ENCODE measurements at places on chromosomes 5 and 9.
A peak's percentile ranks its signal among the peaks of the same experiment; 100 is the strongest.

- DNase-seq: no peak
These were observed 336.1 kb downstream of the GLIS3 start for GRCh38 chr9:3963643-3964369.

DNA sequence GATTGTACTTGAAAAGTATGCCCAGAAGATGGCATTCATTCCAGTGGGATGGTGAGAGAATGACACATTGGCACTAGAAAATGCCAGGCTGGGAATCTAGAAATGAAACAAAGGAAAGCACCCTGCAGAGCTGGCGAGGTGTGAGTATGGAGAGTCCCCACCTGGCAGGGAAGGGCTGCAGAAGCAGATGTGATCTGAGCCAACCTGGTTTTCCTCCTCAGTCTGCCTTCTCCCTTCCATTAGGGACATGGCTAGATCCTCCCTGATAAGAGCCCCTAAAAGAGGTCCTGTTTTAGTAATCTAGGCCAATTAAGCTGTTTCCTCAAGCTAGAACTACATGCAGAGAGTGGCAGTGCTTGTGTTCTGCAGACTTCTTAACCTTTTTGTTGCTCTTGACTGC lies 24.7 kb upstream of the TNFSF15 start:
- no peak for DNase-seq

DNA sequence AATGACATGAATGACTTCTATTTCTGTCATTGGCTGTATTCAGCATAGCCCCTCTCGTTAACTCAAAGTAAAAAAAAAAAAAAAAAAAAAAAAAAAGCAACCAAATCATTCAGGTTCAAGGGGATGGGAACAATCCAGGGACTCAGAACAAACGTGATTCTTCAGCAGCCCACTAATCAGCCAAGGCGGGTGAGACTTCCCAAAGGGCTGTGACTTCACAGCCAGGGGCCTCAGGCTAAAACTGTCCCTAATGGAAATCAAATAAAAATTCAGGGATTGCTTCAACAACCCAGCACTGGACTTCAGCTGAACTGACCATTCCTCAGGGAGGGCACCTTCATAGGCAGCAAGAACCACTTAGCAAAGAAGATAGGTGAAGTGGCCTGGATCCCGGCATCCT lies 86.2 kb upstream of the FAM169A start:
- no peak for DNase-seq

GRCh38 chr5:96463091-96463490 lies 30.0 kb upstream of the PCSK1 start:
- no peak for DNase-seq

DNA sequence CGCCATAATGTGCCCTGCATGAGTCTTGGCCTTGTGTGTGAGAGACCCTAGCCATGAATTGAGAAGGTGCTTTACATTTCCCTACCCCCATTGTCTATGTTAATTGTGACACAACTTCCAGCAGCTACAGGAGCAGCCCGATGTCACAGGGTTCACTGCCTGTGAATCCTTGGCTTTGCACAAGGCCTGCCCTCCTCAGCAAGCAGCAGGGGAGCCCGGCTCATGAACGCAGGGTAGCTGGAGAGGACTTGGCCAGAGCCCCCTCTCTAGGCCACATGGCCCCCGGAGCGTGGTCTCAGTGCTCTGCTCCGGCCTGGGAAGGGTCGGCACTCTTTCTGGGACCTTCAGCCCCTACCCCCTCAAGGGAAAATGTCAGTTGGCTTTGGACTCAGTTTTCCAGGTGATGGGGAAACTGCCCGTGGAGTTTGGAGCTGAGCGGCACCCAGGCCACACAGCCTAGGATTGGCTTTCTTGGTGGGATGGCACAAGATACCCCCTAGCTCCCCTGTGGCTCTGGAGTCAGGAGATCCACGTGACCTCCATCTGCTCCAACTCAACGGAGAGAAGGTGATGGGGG lies 160.8 kb downstream of the DAB2IP start:
- no peak for DNase-seq

GRCh38 chr9:104905931-104906330 lies 22.0 kb downstream of the ABCA1 start:
- peak; percentile 23 for DNase-seq

GRCh38 chr9:5531101-5531882 lies 21.0 kb downstream of the PDCD1LG2 start:
- DNase-seq: no peak

GRCh38 chr5:40401284-40402006 lies 278.3 kb upstream of the PTGER4 start:
- no peak for DNase-seq

- no peak for DNase-seq
These were observed 19.0 kb downstream of the VLDLR start for GRCh38 chr9:2640570-2640969.

DNA sequence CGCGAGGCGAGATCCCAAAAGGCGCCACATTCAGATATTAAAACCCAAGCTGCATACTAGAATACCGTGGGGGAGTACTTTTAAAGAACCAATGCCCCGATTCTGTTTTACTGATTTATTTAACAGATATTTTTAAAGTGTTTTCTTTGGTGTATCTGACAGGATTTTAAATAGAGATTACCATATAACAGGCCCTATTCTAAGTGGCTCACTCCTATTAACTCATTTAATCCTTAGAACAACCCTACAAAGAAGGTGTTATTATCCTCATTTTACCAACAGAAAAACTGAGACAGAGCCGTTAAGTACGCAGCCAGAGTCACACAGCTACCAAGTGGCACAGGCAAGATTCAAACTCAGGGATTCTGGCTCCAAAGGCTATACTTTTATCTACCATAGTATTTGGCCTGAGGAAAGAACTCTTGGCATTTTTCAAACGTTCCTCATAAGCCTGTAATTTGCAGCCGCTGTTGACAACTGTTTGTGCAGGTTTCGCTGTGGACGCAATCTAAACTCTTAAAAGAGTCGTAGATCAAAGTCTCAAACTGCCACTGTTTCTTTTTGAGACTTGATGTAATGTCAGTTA lies 550 bp upstream of the TMEM245 start:
- no peak for DNase-seq

- DNase-seq: no peak
These were observed 15.9 kb upstream of the PFDN1 start for GRCh38 chr5:140318792-140319191.

- DNase-seq: no peak
These were observed 80.9 kb downstream of the ADAMTS16 start for GRCh38 chr5:5220901-5221631.

DNA sequence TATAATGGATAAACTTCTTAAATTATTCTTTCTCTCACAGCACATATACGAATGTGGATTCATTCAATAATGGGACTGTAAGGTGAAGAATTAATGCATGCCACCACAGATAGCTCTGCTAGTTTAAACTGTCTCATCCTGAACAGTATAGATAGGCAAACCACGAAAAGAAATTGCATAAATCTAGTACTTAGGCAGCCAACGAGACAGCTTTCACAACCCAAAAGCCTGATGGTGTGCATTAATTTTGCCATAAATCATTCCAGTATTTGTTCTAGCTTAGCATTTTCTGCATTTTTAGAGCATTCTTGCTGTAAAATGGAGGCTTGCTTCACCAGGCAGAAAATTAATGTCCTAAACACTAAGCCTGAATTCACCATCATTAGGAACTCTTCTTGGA lies 834.2 kb upstream of the DMAC1 start:
- no peak for DNase-seq

DNA sequence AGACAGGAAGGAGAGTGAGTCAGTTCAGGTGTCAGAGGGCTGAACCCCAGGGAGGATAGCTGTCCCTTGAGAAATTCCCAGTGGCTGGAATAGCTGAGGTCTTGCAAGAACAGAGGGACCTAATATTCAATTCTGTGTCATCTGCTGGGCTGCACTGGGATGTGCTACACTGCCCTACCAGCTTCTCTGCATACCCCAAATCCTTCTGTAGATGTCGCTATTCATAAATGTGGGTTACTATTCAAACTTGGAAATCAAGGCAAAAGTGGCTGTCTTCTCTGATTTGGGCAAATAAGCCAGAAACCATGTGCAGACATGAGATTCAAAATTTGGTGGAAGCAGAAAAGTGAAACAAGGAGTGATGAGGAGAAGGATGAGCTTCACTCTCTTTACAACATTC lies 16.3 kb downstream of the TNFSF8 start:
- DNase-seq: no peak

- DNase-seq: peak; percentile 37
These were observed 23.1 kb upstream of the SPTLC1 start for GRCh38 chr9:92138157-92138959.

DNA sequence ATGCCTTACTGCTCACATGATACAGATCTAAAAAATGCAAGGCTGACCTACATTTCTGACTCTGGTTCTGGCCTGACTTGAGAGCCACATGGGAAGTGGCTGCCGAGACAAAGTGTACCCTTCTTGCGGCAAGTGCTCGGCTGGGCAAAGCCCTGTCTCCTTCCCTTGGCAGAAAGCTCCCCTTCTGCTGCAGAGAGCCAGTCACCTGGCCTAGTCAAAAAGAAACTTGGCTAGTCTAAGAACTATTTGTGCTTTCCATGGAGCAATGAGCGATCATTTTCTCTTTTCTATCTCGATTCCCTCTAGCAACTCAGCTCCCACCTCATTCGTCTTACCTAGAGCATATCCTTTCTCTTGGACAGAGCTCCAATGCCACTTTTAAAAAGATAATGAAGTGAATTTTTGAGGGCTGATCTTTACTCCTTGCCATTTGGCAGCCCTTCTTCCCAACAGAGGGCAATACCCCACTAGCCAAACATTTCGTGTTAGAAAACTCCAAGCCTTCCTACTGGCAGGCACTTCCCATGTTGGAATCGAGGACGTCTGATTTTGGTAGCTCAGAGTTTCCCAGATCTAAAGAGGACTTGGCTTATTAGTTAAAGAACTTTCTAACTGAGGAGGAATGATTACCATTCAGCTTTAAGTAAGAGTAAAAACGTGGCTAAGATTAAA lies 108.1 kb upstream of the PRRC1 start:
- no peak for DNase-seq

- DNase-seq: no peak
These were observed 2.2 kb downstream of the FAM78A start for GRCh38 chr9:131273856-131274673.

GRCh38 chr9:75889977-75890471 lies 449 bp upstream of the PCSK5 start:
- DNase-seq: peak; percentile 73

DNA sequence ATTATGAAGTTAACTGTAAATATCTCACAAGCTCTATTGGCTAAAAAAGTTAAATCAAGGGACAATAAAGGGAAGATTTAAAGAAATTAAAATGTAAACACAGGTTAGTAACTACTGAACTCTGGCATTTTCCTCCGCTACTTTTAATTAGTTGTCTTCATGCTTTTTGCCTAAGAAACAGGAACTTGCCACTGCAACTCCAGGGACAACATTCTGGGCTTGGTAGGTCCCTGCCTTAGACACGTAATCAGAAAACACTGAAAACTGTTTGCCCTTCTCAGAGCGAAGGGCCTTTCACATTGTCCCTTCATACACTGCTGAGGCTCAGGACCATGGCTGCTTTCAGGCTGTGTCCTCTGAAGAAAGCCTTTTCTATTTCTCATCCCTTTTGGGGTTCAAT lies 118.7 kb downstream of the CCDC192 start:
- DNase-seq: no peak

DNA sequence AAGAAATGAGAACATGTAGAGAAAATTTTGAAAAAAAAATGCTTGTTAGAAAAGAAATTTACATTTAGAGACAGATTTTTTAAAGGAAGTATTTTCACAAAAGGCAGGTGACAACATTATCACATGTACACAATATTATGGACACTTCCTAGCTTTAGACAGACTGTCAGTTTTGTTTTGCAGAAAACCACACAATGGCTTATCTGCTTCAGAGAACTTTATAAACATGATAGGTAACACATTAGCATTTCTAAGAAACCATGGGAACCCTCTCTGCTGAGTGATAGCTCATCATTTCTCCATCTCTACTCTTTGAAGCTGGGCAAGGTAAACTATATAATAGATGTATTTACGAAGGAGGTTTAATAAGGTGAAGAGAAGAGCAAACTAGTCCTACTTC lies 25.6 kb downstream of the POU5F2 start:
- no peak for DNase-seq

- no peak for DNase-seq
These were observed 70.9 kb downstream of the GAPVD1 start for GRCh38 chr9:125332527-125332926.
